ENCODE measurements at places on chromosomes 1 and 21. TPM values are rescaled to one million over a fixed set of nuclear protein-coding genes. Genes with fewer than 3 reads are reported as not detected.

IVL gene
- not detected for total RNA-seq

EDEM3 gene
- 41.0 TPM for total RNA-seq

SERINC2 gene
- total RNA-seq = 0.82 TPM

FAM131C gene
- total RNA-seq = 0.30 TPM

ITPKB gene
- 174 TPM for total RNA-seq

PCAT6 gene
- 0.44 TPM for total RNA-seq

All from T-cell (primary cell).